Thoracic aorta (tissue), 2 donors: ENCODE measurements at places on chromosomes 1 and 21. TPM values are rescaled to one million over a fixed set of nuclear protein-coding genes. Genes with fewer than 3 reads are reported as not detected.

Gene LAMC2
- total RNA-seq = 0.54 TPM

Gene AGPAT3
- total RNA-seq = 37.9 TPM

Gene AADACL4
- total RNA-seq = not detected

Gene OR2L3
- total RNA-seq = not detected

Gene HSF2BP
- not detected for total RNA-seq

Gene MYBPH
- not detected for total RNA-seq

DNA sequence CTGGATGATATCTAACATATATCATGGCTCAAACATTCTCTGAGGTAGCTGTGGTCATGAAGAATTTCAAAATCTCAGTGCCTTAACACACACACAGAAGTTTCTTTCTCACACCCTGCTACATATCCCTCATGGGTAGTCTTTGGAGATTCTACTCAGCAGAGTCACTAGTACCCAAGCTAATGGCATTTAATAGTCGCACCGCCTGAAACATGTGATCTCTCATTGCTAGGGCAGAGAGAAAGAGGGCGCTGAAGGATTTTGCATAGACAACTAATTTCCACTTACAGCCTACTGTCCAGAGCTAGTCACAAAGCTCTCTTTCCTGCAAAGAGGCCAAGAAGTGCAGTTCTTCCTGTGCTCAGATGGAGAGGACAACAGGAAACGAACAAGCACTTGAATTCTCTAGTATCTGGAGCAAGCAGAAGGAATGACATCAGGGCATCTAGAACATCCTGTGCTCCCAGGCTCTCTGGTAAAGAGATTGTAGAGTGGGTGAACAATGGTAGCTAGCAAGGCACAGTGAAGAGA is 183.4 kb upstream of the PTBP2 start:
- peaks cover 13% of the 10 kb centered on the region for H3K4me1 ChIP-seq
- H3K36me3 ChIP-seq = no peaks in the 10 kb centered on the region
- H3K27me3 ChIP-seq = no peaks in the 10 kb centered on the region
- H3K4me3 ChIP-seq = peak overlapping the region; percentile 10
- no peak for DNase-seq

- no peak overlapping the region for H3K4me3 ChIP-seq
- no peak for DNase-seq
- H3K4me1 ChIP-seq = peaks cover 2% of the 10 kb centered on the region
- no peaks in the 10 kb centered on the region for H3K36me3 ChIP-seq
Measured at GRCh38 chr1:81841795-81842194, 41.1 kb downstream of the ADGRL2 start.

GRCh38 chr1:2337081-2337480 is 54.3 kb downstream of the MORN1 start:
- DNase-seq = no peak
- H3K4me3 ChIP-seq = no peak overlapping the region
- no peaks in the 10 kb centered on the region for H3K4me1 ChIP-seq
- H3K27me3 ChIP-seq = no peaks in the 10 kb centered on the region
- no peak overlapping the region for H3K27ac ChIP-seq
- H3K36me3 ChIP-seq = no peaks in the 10 kb centered on the region

DNA sequence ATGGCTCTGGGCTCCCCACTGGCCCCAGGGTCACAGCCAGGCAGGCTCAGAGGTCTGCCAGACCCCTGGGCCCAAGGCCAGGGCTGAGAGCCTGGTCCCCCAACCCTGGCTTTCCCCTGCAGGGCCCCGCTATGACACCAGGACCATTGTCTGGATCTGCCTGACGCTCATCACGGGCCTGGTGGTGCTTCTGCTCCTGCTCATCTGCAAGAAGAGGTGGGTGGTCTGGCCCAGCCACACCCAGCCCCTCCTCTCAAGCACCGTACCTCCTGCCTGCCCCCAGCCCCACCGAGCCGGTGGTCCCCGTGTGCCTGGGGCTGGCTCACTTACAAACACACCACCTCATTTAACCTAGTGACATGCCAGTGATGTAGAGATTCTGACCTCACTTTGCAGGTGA is 31.8 kb downstream of the EPHA8 start:
- no peak overlapping the region for H3K27ac ChIP-seq
- H3K36me3 ChIP-seq = no peaks in the 10 kb centered on the region
- no peaks in the 10 kb centered on the region for H3K27me3 ChIP-seq
- no peak for DNase-seq
- no peaks in the 10 kb centered on the region for H3K4me1 ChIP-seq
- no peak overlapping the region for H3K4me3 ChIP-seq

DNA sequence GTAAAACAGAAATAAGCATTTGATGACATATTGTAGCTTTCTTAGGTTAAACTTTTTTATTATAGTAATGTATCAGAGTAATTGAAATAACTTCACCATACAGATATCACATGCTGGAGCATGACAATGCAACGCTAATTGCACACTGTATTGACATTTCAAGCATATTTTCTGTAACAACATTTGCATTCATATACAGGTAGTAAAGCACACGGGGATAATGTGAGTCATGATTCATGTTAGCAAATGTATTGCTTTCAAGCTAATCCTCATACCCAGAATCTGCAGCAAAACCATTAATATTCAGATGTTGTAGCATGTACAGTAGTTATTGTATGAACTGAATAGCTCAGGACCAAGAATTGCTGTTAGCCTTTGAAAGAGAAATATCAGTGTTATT is 133.9 kb downstream of the TTLL7 start:
- H3K4me3 ChIP-seq = no peak overlapping the region
- H3K4me1 ChIP-seq = no peaks in the 10 kb centered on the region
- peaks cover 4% of the 10 kb centered on the region for H3K36me3 ChIP-seq
- no peak for DNase-seq
- H3K27me3 ChIP-seq = no peaks in the 10 kb centered on the region
- H3K27ac ChIP-seq = no peak overlapping the region

- H3K4me1 ChIP-seq = peaks cover 15% of the 10 kb centered on the region
- H3K27me3 ChIP-seq = no peaks in the 10 kb centered on the region
- peak overlapping the region; percentile 77 for H3K27ac ChIP-seq
- H3K36me3 ChIP-seq = peaks cover 3% of the 10 kb centered on the region
- peak overlapping the region; percentile 77 for H3K4me3 ChIP-seq
Measured at GRCh38 chr21:32612999-32613337, 791 bp upstream of the CFAP298 start.

GRCh38 chr1:18527921-18528320 is 47.2 kb downstream of the KLHDC7A start:
- DNase-seq = no peak
- H3K36me3 ChIP-seq = no peaks in the 10 kb centered on the region
- H3K27ac ChIP-seq = no peak overlapping the region
- H3K4me3 ChIP-seq = no peak overlapping the region
- no peaks in the 10 kb centered on the region for H3K27me3 ChIP-seq

GRCh38 chr1:14759042-14759818 is 160.7 kb downstream of the KAZN start:
- H3K4me1 ChIP-seq = no peaks in the 10 kb centered on the region
- H3K27ac ChIP-seq = no peak overlapping the region
- H3K4me3 ChIP-seq = no peak overlapping the region
- no peak for DNase-seq
- no peaks in the 10 kb centered on the region for H3K36me3 ChIP-seq
- H3K27me3 ChIP-seq = no peaks in the 10 kb centered on the region

DNA sequence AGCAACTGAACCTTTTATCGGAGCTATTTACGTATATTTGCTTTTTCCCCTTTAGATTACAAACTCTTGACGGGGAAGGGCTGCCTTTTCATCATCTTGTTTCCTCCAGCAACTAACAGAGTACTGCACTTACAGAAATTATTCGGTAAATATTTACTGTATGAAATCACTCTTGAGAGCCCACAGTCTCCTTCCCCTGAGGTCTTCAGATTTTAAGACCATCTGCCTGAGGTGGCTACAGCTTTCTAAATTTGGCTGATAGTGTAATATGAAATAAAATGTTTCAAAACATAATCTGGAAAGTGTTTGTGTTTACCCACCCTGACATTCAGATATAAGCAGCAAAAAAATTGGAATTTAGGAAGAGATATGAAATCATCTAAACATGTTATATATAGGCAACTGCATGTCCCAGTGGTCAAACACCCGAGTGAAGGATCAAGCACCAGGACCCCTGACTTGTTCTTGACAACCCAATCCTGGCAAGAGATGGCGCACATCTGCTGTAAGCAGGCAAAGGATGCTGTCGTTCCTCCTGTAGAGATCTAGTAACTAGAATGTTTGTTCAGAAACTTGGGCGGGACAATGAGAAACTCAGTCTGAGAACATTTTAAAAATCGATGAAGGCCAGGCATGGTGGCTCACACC is 60.9 kb downstream of the SIPA1L2 start:
- no peak overlapping the region for H3K27ac ChIP-seq
- no peaks in the 10 kb centered on the region for H3K27me3 ChIP-seq
- H3K4me1 ChIP-seq = no peaks in the 10 kb centered on the region
- DNase-seq = no peak
- no peaks in the 10 kb centered on the region for H3K36me3 ChIP-seq
